ENCODE measurements at places on chromosomes 1 and 21.

GRCh38 chr1:146036241-146036964 lies 14.9 kb upstream of the HJV start:
- DNase-seq = no peak

- no peak for DNase-seq
Measured at GRCh38 chr1:109691759-109692158, 4.1 kb downstream of the GSTM1 start.

DNA sequence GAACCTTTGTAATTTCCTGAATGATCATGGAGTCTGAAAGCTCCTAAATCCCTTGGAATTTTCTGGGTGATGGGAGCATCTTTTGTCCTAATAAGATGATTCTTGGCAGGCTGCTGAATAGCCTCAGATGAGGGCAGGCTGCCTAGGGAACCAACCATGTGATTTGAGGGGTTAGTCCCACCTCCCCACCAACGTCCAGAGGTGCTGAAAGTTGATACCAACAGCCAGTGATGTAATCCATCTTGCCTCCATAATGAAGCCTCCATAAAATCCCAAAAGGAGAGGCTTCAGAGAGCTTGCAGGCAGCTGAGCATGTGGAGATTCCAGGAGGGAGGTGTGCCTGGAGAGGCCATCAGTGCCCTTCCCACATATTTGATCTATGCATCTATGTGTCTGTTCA lies 43.7 kb downstream of the GTF2B start:
- DNase-seq = peak; percentile 20

DNA sequence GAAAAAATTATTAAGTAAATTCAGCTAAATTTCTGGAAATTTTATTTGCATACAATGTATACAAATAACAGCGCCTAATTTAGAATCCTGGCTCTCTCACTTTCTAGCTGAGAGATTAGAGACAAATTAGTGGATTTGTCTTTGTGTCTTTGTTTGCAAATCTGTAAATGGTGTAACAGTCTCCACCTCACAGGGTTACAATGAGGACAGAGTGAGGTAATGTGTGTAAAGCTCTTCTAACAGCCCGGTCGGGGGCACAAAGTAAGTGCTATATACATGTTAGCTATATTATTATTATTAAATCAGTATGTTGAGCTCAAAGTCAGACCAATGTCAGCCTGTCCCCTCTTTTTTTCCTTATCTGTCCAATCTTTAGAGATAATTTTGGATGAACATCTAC lies 5.0 kb upstream of the ADAMTSL4 start:
- DNase-seq = peak; percentile 5

DNA sequence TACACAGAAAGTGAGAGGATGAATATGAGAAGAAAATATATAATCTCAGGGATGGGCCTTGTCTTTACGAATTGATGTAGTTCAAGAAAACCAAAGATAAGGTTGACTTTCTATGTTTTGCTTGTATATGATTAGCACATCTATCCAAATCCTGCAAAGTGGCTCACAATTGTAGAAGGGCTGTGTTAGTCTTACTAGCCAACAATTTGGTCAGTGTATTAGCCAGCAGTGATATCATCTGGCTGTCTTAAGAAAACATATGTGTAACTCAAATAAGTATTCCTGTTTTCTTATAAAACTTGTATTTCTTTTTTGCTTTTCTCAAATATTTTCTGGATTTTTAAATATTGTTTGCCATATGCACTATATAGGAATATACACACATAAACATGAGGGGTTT lies 5.5 kb downstream of the SDCCAG8 start:
- DNase-seq = no peak

- peak; percentile 66 for DNase-seq
Measured at GRCh38 chr1:2471587-2472001, 4.5 kb upstream of the PLCH2 start.

- no peak for DNase-seq
Measured at GRCh38 chr1:110253213-110253612, 43.1 kb downstream of the KCNC4 start.

DNA sequence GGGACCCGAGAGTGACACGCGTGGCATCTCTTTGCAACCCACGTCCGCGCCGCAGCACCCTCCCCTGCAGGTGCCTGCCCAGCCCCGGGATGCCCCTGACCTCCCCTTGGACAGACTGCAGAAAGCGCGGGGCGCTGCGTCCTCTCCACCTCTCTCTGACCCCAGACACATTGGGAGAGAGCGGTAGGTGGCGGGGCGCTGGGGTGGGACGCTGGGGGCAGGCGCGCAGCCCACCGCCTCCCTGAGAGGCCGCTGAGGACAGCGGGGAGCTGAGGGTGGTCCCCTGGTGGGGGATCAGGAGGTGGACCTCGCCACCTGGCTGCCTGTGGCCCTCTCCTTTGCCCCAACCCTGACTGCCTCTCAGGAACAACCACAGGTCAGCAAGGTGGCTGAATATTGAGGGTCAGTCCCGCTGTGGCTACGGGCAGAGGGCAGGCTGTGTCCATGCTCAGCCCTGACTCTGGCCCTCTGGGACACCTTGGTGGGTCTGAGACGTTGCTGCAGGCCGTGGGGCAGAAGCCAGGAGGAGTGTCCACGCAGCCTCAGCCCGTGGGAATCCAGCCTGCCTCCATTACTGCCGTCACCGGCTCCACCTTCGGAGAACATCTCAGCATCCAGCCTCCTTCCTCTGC lies 761 bp upstream of the UBE2J2 start:
- no peak for DNase-seq

DNA sequence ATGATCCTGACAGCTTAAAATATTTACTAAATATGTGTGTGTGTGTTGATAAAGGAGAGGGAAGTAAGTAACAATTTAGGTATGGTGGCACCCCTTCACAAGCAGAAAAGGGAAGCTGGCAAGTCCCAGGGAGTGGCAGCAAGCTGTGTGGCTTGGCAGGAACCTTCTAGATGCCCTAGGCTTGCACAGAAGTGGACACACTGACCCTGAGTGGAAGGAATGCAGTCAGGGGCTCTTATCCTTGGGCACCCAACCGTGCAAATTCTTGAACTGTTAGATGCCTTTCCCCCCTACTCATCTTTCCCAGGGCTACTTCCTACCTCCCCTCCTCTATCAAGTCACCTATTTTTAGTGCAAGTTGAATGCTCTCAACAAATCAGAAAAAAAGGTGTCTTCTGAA lies 18.9 kb downstream of the ACP6 start:
- DNase-seq = no peak

DNA sequence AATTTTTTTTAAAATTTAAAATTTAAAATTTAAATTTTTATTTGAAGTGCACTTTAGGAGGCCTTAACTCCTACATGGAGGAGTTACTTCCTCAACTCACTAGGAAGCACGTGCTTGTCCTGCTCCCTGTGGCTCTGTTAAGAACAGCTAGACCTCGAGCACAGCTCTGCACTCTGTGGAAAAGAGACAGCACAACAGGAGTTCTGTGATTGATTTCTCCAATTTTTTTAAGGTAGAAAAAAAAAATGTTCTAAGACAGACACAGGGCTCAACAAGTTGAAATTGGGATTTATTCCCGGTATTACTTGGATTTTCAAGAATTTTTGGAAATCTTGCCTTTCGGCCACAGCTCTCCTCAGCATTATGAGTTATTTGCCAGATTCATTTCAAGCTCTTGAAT lies 356.6 kb upstream of the LYPLAL1 start:
- DNase-seq = no peak

GRCh38 chr1:7479571-7479970 lies 291.5 kb upstream of the VAMP3 start:
- no peak for DNase-seq

DNA sequence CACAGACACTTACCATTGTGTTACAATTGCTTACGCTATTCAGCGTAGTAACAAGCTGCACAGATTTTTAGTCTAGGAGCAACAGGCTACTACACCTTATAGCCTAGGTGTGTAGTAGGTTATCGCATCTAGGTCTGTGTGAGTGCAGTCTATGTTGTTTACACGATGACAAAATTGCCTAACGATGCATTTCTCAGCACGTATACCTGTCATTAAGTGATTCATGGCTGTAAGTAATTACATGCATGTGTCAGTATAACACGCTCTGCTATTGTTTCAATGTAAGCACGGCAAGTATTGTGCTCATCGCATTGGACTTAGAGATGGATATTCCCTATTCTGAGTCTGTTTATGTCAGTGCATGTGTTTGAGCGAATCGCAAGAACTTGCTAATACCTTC lies 15.7 kb upstream of the ZBTB18 start:
- DNase-seq = no peak

GRCh38 chr1:206014601-206015000 lies 9.1 kb downstream of the CTSE start:
- DNase-seq = no peak

DNA sequence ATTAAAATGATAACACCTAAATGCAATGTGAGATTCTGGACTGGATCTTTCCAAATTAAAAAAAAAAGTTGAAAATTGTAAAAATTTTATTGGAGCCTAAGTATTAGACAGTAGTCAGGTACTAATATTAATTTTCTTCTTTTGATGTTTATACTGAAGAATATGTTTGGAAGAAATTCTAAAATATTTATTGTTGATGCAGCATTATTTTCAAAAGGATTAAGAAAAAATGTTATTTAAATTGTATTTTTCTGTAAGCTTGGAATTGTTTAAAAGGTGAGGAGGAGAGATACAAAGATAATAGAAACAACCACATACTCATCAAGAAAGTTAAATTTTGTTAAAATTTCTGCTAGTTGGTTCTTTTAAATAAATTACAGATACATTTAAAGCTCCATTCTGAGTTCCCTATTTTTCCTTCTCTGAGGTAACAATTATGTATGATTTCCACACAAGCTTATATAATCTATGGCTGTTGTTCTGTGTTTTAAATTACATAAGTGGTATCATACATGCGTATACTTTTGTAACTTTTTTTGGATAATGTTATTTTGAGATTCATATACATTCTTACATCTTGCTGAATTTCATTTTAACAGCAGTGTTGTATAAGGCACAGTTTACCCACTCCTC lies 180.3 kb upstream of the RGS18 start:
- DNase-seq = no peak

- no peak for DNase-seq
Measured at GRCh38 chr1:226443033-226443432, 35.1 kb upstream of the PARP1 start.

DNA sequence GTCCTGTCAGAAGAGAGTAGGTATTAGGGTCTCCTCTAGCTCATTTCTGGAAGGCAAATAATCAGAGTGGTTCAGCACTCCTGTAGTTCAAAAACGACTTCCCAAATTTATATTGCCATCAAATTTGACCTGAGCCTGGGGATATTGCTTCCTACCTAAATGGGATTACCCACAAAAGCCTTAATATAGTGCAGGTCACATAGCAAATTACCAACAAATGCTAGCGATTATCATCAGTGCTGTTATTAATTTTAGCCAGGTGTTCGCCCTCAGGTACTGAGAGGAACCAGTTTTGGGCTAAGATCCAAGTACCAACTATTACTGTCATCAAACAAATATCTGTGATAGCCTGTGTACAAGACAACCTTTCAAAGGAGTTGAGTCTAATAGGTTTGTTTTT lies 661.8 kb upstream of the PTBP2 start:
- DNase-seq = no peak

GRCh38 chr1:245458234-245458633 lies 303.4 kb downstream of the KIF26B start:
- DNase-seq = no peak

- no peak for DNase-seq
Measured at GRCh38 chr1:215201283-215201682, 118.7 kb downstream of the KCNK2 start.

DNA sequence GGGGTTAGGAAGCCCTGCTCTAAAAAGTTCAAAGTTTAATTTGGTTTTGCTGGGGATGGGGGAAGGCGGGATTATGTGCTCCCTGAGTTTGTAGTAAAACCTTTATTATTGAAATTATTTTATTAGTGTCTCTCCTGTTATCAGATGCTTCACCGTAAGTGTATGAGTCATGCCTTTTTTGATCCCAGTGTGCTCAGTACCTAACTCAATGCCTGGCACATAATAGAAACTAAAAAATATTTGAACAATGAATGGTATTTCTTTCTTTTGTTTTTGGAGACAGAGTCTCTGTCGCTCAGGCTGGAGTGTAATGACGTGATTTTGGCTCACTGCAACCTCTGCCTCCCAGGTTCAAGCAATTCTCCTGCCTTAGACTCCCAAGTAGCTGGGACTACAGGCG lies 6.4 kb downstream of the SNRPE start:
- DNase-seq = no peak

GRCh38 chr21:33755354-33755753 lies 113.1 kb downstream of the ITSN1 start:
- no peak for DNase-seq

DNA sequence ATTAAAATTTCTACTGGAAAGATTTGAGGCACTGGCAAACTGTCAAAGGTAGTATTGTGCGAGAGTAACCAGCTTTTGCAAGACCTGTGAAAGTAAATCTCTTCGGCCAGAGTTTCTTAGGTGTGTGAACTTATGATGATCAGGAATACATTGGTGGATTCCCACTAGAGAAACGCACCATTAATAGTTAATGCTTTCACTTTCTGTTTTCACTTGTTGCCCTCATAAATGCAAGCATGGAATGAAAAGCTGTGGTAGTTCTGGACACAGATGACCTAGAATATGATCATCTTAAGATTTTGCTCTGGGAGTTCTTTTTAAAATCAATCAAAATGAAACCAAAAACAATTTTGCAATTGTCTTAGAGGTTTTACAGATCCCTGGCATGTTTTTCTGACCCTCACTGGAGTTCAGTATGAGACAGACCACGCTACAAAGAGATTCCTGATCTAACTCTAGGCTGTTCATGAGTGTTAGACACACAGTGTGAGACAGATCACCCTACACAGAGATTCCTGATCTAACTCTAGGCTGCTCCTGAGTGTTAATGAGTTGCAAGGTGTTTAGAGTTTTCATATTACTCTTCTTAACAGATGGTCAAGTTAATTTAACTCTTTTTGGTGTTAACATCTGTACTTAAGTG lies 98.8 kb downstream of the SDCCAG8 start:
- no peak for DNase-seq

DNA sequence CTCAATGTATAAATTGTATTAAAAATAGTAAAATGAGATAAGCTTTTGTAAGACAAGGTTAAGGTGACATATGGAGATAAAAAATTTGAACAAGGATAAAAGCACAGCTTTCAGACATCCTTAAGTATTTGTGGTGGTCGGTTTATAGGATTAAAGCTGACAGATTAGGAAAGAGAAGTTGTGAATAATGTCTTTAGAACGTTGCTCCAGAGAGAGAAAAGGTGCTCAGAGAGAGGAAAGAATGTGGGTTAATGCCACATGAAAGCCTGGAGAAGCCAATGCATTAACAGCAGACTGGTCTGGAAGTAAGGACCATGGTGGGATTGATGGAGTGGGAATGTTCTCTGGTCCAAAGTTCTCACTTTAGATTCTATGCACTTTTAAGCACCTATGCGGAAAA lies 44.8 kb downstream of the ATP6V1G3 start:
- no peak for DNase-seq

- peak; percentile 74 for DNase-seq
Measured at GRCh38 chr1:212928323-212929291, 21.7 kb upstream of the VASH2 start.

DNA sequence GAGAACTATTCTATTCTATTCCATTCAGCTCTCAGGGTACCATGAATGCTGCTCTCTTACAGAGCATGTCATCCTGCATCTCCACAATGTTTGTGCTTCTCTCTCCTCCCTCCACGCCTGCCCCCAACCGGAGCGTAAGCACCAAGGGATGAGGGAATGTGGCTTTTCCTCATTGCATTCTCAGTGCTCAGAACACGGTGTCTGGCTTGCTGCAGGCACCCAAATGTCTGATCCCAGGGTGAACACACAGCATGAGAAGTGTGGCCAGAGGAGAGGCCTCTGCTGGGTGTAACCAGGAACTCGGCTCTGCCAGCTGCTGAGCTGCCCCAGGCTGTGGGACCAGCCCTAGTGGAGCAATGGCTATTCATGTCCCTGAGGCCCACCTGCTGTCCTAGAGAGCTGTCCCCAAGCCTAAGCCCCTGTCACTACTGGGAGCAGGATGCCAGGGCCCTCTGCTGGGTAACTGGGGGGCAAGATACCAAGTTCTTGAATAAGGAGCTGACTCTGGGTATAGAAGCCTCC lies 38.3 kb downstream of the OLFML2B start:
- no peak for DNase-seq

All from H7 (cell line).